ENCODE measurements at places on chromosomes 7 and 10.

- no peak for DNase-seq
These were observed 29.8 kb upstream of the FGFR2 start for GRCh38 chr10:121627876-121628581.

- no peak for DNase-seq
These were observed 410.4 kb downstream of the RPS24 start for GRCh38 chr10:78443900-78444571.

DNA sequence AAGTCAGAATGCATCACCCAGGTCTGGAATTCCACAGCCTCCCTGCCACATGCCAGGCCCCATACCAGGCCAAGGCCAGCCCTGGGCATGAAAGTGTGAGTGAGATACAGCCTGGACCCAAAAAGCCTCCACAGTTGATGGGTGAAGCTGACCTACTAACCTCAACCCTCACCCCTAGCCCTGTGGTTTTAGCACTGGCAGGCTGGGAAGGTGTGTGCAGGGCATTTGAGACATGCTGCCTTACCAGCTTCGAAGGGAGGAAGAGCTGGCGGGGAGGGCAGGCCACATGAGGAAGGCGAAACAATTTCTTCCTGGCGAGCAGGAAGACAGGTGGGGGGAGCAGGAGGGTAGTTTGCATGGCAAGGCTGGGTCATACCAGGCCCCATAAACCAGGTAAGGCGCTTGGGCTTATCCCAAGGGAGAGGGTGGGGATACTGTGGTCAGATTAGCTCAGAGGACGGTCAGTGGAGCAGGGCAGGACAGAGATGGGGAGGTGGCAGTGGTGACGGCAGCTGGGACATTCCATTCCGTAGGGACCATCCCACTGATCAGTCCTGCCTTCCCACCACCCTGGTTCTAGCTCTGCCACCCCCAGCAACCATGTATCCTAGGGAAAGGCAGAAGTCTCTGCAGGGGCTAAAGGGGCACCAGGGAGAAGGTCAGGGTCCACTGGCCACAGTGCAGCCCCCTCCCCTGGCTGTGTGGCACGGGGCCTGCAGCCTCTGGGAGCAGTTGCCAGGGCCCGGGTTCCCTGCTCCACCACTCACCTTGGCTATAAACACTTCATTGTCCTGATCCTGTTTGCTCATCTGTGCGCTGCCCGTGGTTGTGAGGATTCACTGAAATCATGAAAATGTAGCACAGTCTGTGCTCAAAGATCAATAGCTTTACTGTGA lies 155.8 kb downstream of the NRF1 start:
- no peak for DNase-seq

- DNase-seq = no peak
These were observed 57.0 kb upstream of the CC2D2B start for GRCh38 chr10:95850791-95851190.

GRCh38 chr10:4825868-4826791 lies at the start of gene AKR1E2:
AKR1E2 (plus strand) TSS chr10:4826207; CDS start chr10:4826325, 118 bp downstream.
- DNase-seq = peak; percentile 52

DNA sequence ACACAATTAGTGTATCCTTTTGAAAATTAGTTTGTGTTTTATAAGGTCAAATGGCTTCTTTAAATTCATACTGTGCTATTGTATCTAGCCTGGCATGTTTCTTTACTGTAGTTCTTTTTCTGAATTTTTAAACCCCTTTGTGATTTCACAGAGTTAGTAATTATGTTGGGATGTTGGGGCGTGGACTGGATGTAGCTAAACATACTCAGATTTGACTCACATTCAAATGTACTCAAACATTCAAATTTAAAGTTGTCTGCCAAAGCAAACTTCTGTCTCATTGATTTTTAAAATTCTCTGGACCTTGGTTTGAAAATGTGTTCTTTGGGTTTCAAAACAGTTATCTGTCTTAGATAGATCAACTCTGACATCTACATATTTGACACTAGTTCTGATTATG lies 7.2 kb upstream of the NRP1 start:
- DNase-seq = no peak

GRCh38 chr7:118863966-118864365 lies 639.5 kb downstream of the ANKRD7 start:
- no peak for DNase-seq

- no peak for DNase-seq
These were observed 298.6 kb upstream of the MTPN start for GRCh38 chr7:136275794-136276193.

DNA sequence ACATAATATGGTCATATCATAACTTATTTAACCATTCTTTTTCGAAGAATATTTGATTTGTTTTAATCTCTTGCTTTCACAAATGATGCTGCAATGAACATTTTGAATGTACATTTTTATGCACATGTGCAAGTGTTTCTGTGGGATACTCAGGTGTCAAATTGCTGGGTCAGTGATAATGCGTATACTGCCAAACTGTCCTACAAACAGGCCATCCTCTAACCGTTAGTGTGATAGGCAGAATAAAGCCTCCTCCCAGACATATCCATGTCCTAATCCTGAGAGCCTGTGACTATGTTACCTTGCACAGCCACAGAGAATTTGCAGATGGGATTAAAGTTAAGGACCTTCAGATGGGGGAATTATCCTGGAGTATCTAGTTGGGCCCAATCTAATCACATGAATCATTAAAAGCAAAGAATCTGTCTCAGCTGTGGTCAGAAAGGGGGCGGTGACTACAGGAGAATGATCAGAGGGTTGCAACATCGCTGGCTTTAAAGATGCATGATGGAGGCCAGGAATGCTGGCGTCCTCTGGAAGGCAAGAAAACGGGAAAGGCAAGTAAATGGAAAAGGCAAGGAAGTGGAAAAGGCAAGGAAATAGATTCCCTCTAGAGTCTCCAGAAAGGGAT lies 46.7 kb downstream of the FZD1 start:
- no peak for DNase-seq

DNA sequence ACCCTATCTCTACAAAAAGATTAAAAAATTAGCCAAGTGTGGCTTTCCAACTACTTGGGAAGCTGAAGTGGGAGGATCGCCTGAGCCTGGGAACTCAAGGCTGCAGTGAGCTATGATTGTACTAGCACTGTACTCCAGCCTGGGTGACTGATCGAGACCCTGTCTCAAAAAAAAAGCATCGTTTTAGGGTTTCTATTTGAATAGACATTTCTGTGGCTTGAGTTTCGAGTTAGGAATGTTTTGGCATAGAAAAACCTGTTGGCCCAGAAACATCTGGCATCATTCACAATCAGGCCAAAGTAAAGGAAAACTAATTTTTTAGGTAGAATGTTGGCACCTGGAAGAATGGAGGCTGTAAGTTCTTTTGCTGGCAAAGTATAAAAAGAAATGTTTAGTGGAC lies 72.4 kb downstream of the AUTS2 start:
- no peak for DNase-seq

- peak; percentile 60 for DNase-seq
These were observed 804 bp downstream of the UNC5B start for GRCh38 chr10:71213127-71213621.

DNA sequence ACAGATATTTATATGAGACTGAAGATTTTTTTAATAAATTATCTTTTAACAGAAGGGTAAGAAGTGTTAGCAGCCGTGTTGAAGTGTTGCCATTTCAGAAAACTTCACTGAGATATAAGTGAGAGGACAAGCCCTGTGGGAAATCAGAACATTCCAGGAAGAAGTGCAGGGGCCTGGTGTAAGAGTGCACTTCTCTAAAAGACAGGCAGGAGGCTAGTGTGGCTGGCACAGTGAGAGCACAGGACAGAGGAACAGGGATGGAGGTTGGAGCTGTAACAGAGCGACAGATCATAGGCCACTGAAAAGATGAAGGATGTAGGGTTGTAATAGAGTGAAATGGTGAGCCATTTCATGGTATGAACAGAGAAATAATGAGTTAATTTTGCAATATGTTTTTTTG lies 608.9 kb downstream of the SORCS1 start:
- no peak for DNase-seq

Data from NCI-H1436 (cell line).